NCI-H226 (cell line): ENCODE measurements at places on chromosomes 4 and X.

DNA sequence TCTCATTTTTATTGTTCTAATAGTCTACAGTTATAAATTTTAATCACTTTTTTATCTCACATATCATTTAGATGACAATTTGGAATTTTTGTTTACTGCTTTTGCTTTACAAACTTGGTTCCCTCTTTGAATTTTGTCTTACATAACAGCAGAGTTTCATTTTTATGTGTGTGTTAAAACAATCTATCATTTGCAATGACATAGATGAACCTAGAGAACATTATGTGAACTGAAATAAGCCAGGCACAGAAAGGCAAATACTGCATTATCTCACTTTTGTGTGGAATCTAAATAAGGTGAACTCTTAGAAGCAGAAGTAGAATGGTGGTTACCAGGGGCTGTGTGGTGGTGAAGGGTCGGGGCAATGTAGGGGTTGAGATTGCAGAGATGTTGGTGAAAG lies 170.7 kb downstream of the GASK1B start:
- no peak for DNase-seq

DNA sequence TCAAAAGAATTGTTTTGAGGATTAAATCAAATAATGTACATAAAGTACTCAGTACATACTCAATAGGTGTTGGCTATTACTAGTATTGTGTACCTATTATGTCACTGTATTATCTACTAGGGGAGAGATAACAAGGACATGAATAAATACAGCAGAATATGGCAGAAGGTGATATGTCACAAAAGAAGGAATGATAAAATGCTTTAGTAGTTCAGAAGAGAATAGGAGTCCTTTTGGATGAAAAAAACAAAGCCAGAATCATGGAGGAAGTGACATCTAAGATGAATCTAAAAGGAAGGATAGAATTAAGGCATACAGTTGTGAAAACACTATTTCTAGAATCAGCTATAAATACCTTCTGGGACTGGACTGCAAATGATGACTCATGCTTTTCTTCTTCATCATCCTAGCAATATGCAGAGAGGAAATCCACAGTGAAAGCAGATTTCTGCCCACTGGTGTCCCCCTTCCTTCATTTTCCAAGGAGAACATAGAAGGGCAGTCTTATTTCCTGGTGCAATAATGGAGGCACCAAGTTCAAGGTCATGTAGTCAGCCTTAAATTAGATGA lies 98.7 kb downstream of the GLUD2 start:
- DNase-seq: no peak

DNA sequence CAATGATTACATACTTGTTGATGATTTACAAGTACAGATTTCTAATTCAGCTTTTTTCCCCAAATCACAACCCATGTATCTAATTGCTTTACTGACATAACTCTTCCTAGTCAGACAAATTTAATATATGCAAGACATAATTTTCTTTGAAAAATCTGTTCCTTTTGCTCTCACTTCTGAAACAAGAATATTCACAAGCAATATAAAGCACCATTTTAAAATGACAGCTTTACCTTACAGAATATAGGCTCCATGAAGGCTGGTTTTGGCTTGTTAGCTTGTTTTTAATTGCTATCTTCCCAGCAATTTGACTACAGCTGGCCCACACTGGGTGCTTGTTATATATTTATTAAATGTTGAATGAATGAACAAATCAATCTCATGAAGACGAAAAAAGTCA lies 24.5 kb downstream of the GPM6A start:
- DNase-seq: no peak

DNA sequence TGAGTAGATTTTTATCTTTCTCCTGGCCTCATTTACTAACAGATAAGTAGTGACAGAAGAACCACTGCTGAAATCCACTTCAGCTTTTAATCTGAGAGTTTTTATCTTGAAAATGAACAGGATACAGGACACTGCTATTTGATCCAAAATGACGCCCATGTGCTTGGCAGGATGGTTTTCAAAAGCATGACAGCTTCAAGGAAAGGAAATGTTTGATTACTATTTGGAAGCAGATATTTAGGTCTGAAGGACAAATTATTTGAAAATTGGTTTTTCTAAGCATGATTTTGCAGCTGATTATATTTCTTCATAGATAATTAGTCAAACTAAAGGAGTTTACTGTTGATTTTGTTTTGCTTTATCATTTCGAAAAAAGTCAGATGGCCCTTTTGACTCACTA lies 11.1 kb downstream of the PACRGL start:
- no peak for DNase-seq

DNA sequence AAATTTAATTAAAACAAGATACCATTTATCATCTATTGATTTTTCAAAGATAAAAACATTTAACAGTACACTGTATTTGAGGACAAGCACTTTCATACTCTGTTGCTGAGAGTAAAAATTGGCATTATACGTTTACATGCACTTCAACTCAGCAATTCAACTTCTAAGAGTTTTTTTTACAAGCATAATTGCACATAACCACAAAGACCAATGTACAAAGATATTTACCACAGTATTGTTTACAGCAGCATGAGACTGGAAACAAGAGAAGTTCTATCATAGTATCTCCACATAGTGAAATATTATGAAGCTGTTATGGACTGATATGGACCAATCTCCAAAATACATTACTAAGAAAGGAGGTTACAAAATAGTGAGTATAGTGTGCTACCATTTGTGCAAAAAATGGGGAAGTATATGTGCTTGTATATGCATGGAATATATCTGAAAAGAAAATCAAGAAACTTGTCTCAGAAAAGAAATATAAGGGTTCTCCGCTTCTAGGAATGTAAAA lies 10.9 kb downstream of the GAB3 start:
- no peak for DNase-seq

DNA sequence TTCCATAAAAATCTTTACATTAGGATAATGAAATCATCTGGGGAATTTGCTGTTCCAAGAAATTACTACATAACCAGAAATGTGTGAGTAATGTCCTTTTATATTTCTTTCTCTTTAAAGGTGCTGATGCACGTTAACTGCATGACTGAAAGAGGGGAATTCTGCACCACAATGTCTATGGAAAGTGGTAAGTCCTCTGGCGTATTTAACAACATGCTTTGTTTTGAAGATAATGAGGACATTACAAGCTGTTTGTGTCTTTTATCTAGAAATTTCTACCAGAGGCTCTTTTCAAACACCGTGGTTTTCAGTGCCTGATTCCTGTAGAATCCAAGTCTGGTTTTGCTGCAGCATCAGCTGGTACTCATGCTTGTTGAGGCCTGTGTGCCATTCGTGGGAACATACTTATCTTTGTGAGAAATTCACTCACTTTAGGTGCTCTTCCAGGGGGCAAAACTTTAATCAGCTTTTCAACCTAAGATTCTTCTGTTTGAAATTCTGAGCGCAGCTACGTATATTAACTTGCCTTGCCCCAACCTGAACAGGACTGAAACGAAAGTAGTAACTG lies 257.2 kb downstream of the PDHA2 start:
- peak; percentile 56 for DNase-seq

- no peak for DNase-seq
Observed at GRCh38 chrX:44935172-44935571, 62.2 kb downstream of the KDM6A start.

GRCh38 chr4:110198049-110198434 lies 373 bp downstream of the ELOVL6 start:
- DNase-seq: no peak

DNA sequence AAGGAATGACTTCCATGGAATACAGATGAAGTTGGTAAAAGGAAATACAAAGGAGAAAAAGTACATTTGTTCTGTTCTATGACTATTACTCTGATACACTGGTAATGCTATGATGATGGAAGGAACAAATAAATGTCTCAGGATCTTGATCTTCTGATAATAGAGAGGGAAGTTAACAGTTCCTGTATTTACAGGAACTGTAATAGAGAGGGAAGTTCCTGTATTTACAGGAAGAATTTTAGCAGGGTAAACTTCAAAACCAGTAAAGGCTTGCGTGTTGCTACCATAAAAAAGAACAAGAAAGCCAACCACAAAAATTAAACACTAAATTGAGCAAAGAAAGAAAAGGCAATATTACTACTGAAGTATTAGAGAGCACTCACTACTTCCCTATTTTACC lies 91.7 kb upstream of the HPGD start:
- DNase-seq: no peak

- no peak for DNase-seq
Observed at GRCh38 chrX:34893741-34894140, 48.9 kb upstream of the FAM47B start.

DNA sequence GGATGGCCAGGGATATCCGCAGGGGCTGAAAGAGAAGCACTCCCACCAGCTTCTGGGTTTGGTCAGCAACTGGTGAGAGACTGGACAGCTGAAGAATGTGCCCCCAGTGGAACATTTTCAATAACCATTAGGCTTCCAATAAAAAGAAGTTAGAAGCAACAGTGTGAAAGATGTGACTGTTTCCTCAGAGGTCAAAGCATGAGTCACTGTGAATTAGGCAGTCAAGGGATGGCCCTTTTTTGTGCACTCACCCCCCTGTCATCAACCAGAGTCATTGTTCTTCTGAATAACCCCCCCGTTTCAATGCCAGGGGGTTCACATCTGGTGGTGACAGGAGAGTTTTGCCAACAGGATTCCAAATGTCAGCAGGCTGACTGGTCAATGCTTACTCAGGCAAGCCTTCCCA lies 74.6 kb upstream of the SH3RF1 start:
- DNase-seq: no peak

GRCh38 chr4:183852910-183853547 lies 52.1 kb upstream of the STOX2 start:
- DNase-seq: no peak

GRCh38 chr4:101031971-101032370 lies 315.4 kb downstream of the PPP3CA start:
- DNase-seq: no peak

DNA sequence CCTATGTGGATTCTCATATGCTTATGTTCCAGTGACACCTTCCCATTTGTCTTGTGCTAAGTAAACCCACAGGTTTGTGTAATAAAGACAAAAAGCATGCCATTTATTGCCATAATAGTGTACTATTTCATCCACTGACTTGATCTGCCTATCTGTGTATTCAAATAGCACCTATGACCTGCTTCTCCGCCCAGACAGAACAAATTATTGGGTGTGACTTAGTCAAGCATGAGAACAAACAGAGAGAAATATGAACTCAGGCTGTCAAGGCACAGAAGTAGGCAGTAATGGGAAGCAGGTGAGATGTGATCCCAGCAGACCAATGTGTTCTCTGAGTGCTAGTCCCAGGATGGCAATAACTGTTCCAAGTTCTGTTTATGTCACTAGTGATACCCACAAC lies 25.4 kb downstream of the ELOVL6 start:
- no peak for DNase-seq
